ENCODE measurements at places on chromosomes 3 and 15.

DNA sequence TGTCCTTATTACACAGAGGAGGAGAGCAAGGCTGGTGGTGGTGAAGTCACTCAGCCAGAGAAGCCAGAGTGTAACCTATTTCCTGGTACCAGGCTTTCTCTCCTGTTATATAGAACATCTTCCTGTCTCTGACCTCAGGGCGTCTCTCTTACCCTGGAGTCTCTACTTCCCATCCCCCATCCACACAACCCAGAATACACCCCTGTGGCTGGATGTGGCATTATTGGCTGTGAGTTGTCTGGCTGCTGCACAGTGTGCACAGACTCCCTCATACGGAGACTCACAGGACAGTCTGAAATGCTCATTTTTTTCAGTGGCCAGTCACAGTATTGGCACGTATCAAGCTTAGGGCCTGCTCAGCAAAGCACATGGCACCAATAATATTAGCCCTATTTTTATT lies 8.6 kb downstream of the PODXL2 start:
- no peak for DNase-seq

- DNase-seq, result no peak
Measured at GRCh38 chr15:60969658-60970057, 259.4 kb downstream of the RORA start.

DNA sequence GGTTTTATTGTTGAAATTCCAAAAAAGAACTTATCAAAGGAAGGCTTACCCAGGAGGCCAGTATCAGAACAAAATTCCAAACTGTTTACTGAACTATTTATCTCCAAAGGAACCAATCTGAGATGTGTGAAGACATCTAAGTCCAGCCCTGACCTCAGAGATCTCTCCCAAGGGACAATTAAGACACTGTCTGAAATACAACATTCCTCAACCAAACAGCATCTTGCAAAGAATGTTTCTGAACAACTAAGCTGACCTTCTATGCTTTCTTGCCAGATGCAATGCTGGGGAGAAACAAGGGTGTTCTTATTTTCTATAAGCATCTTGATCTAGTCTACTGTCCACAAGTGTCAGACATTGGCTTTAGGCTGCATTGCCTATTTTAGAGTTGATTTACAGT lies 13.6 kb downstream of the PDZRN3 start:
- DNase-seq, result no peak

DNA sequence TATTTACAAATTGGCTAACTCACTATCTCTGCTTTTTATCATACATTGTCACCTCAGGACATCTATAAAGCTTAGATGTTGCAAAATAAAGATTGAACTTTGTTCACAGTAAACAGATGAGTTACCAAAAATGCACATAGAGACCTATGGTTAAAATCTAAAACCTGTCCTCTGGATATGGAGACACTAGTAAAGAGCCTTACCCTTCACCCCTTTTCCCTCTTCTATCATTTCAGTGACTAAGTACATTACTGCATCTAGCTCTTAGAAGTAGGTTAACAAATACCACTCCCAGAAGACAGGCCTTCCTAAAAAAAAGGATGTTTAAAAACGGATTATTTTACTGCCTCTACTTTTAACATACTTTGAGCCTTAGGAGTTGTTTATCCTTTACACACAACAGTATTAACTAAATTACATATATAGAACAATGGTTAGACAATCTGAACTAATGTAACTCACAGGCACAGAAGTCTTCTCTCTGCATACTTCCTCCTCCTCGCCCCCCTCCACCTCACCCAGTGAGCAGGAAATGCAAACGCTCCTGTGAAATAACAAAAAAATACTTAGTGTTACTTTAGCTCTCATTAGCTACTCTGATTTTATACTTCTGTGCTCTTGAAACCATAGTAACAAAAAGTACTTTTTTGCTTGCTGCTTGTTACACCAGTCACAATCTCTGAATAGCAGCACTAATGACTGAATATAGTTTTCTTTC lies 23.3 kb downstream of the IREB2 start:
- no peak for DNase-seq

DNA sequence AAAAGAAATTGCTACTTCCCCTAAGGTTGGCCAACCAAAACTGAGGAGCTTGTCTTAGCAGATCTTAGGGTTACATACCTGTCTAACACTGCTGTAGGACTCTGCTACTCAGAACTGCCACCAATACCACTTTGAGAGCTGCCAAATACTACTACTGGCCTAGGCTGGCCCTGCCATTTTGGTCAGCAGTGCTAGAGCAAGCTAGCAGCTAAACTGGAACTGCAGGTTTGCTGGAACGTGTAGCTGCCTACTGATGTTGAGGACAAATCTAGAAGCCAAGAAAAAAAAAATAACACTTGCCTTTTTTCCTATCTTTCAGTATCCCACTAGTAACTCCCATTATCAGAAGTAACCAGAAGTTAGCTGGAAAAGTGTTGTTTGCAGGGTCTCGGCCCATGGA lies 387.4 kb downstream of the RBMS3 start:
- no peak for DNase-seq

GRCh38 chr3:195184716-195185421 lies 86.1 kb downstream of the XXYLT1 start:
- DNase-seq, result no peak

DNA sequence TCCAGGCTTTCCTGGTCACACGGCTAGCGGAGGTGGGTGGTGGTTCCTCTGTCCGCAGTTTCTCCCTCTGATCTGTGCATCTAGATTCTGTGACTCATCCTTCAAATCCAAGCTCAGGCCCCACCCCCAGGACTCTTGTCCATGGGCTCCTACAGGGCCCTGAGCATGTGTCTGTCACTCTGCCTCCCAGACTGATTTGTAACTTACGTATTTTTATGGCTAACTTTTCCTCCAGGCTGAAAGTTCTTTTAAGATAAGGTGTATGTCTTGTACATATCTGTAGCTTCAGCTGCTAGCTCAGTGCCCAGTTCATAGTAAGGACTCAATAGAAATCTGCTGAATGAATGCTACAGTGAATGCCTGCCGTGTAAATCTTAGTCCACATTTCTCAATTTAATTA lies 8.0 kb downstream of the ESYT3 start:
- no peak for DNase-seq

GRCh38 chr15:90765966-90766365 lies 48.8 kb downstream of the BLM start:
- DNase-seq, result no peak

DNA sequence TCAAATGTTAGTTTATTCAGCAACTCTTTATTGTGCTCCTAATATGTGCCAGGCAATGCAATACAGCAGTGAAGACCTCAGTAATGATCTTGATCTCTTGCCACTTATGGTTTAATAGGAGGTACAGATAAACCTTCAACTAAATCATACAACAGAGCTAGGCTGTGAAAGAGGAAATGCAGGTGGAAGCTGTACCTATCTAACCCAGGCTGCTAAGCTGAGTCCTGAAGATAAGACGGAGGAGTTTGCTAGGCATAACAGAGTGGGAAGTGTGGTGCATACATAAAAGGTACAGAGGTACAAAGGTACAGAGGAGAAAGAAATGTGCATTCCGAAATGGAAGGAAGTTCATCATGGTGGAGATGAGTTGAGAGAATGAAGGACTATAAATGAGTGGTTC lies 35.0 kb downstream of the KBTBD8 start:
- DNase-seq, result no peak

GRCh38 chr15:34124651-34125050 lies 22.8 kb downstream of the PGBD4 start:
- DNase-seq, result no peak

DNA sequence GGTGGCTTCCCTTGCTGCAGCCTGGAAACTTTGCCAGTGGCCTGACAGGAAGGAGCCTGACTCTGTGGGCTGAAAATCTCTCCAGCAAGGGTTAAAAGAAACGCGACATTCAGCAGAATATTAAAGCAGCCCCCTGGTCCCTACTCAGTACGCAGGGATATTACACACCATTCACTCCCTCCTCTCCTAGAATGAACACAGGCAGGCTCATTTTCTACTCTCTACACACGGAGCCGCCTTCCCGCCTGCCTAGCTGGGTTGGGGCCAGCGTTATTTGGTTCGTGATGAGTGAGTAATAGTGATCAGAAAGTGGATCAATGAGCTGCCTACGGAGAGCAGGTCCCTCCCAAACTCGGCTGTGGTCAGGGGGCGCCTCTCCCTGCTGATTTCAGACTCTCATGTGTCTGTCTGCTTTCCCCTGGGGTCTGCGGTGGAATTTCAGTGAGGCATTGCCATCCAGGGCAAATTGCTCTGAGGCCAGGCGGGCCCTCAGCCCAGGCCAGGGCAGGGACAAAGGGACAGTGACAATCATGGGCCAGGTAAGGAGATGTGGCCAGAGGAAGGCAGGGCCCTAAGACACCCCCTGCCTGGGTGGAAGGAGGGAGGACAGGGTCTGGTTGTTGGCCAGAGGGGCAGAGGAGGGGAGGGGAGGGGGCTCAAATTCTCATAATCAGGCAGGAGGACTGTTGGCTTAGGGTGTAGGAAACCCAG lies 2.8 kb downstream of the EPHB1 start:
- no peak for DNase-seq

- DNase-seq, result no peak
Measured at GRCh38 chr3:112354642-112355306, 21.8 kb downstream of the CD200 start.

DNA sequence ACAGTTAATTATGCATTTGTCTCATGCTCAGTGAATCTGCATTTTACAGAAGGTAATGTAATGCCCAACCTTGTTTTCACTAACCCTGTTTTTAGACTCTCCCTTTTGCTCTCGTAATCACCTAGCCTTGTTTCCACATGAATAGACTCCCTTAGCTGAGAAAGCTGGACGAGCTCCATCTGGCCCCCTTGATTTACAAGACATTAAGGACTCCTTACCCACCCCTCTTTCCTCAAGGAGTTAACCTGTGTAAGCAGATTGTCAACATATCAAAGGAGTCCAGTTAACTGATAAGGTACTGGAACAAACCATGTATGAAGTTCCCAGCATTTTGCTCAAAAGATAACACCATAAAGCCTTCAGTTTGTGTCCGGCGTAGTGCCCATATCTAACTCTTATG lies 99.6 kb downstream of the VPS8 start:
- DNase-seq, result no peak

- no peak for DNase-seq
Measured at GRCh38 chr15:25182736-25183445, 228.1 kb downstream of the SNRPN start.

DNA sequence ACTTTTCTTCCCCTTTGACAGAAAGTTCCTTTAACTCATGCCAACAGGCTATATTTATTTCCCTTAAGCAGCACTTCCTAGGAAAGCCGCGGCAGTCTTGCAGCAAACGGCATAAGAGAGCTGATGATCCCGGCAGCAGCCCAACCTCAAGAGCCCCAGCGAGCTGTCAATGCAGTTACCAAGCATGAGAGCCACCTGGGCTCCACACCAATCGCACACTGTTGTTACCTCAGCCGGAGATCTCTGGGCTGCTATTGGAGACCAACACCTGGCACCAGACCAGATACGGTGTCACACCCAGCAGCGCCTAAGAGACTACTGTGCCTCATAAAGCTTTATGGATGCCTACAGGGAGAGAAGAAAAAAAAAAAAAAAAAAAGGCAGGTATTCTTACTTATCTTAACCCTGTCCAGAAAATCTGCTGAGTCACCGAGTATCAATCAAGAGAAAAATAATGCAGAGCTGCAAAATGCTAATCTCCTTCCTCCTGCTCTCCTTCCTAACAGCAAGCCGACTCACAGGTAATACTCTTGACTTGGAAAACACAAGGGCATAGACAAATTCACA lies 11.7 kb downstream of the ABCC5 start:
- no peak for DNase-seq

GRCh38 chr3:132804498-132804897 lies 82.3 kb upstream of the NPHP3 start:
- no peak for DNase-seq

DNA sequence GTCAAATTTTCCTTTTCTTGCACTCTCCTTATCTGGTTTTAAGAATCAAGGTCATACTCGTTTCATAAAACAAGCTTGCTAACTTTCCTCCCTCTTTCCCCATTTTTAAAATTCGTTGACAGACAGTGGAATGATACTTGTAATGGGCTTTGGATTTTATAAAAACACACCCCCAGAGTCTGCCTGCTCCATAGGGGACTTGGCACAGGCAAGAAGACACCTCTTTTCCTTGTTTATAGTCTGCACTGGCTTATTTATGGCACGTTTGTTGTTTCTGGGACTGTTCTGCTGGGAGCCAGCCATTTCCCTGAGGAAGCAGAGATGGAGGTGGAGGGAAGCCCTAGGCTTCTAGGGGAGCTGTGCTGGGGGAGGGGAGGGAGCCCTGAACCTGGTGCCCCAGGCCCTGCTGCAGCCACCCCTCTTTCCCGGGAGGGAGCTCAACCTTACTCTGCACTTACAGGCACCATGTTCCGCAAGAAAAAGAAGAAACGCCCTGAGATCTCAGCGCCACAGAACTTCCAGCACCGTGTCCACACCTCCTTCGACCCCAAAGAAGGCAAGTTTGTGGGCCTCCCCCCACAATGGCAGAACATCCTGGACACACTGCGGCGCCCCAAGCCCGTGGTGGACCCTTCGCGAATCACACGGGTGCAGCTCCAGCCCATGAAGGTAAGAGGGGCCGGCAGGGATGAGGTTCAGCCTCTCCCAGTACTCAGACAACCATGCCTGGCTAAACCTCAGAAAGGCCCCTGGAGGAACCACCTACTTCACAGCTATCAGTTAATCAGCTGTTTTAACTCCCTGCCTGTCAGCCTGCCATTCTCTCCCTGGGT lies 18.3 kb downstream of the ANKRD63 start:
- no peak for DNase-seq

DNA sequence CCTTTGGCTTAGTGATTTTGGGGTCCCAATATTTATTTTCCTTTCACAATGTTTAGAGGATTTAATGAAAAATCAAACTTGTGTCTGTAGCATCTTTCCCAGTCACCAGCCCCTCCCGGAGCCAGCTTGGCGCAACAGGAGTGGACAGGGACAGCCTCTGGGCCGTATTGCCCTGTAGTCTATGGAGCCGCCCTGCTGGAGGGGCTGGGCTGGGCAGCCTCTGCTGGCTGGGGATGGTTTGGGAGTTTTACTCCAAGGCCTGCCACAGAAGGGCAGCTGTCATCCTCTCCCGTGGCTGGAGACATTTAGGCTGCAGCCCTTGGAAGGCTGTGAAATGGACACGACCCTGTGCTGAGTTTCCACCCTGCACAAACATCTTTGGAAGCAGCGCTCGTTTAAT lies 89.4 kb upstream of the RGMA start:
- no peak for DNase-seq

GRCh38 chr15:60660290-60661051 lies 181.5 kb upstream of the ICE2 start:
- DNase-seq, result no peak

DNA sequence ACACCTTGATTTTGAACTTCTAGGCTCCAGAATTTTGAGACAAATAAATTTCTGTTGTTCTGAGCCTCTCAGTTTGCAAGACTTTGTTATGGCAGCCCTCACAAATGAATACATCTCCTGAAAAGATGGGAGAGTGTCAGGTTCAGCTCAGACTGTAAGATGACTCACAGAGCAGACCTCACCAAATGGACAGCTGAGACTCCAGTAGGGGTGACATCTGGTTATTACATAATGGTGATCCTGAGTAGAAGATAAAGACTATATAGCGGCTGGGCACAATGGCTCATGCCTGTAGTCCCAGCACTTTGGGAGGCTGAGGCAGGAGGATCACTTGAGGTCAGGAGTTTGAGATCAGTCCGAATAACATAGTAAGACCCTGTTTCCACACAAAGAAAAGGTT lies 26.2 kb upstream of the MTMR14 start:
- DNase-seq, result no peak

GRCh38 chr3:116039651-116039985 lies 405.7 kb downstream of the LSAMP start:
- DNase-seq, result no peak

GRCh38 chr3:65732051-65732935 lies 306.4 kb downstream of the MAGI1 start:
- DNase-seq, result no peak
